ENCODE measurements at places on chromosomes 13 and 19. TPM values are rescaled to one million over a fixed set of nuclear protein-coding genes. Genes with fewer than 3 reads are reported as not detected.

The C13orf46 gene
- 0.40 TPM for total RNA-seq

- DNase-seq, result no peak
Measured at GRCh38 chr19:50967929-50968715, 1.3 kb downstream of the KLK6 start.

DNA sequence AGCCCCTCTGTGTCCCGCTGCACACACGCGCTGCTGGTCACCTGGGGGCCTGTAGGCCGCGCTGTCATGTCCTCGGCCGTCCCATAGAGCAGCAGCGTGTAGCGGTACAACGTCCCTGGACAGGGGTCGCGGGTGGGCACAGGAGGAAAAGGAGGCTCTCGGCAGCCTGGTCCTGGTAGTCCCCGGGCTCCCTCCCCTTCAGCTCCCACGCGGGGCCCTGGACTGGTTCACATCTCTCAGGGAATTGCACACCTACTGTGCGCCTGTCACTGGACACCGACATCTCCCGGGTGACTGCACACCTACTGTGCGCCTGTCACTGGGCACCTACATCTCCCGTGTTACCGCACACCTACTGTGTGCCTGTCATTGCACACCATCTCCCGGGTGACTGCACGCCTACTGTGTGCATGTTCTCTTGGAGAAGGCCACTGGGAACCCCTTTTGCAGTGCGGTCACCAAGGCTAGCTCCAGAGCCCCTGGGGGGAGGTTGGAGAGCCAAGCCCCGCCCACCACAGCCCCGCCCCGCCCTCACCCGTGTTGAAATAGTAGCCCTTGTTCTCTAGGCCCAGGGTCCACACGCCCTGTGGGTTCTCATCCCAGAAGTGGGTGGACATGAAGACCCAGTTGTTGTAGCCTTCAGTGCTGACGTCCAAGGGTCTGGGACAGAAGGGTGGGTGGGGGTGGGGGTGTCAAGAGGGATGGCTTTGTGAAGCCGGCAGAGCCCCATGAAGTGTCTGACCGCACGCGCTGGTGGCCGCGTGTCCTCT, 3.5 kb upstream of the C19orf25 start:
- no peak for DNase-seq

GRCh38 chr13:20489185-20489820, 36.4 kb downstream of the CRYL1 start:
- no peak for DNase-seq

The CYP2A6 gene
- total RNA-seq, result not detected

DNA sequence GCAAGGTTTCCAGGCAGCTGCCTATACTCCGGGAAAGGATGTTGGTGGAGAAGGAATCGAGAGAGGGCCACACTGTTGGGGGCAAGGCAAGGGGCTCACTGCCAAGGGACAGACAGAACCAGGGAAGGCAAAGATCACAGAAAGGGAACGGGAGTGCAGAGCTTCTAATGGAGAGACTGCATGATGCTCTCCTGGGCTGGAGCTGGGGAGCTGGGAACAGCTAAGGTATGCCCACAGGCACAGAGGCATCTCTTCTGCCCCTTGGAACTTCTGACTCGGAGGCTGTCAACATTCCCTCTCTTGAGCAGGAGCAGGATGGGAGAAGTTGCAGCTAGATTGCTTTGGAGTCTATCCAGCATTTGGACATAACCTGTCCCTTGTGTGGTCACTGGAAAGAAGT, 22.4 kb upstream of the FFAR2 start:
- no peak for DNase-seq

GRCh38 chr13:58566176-58566575, 934.6 kb downstream of the PCDH17 start:
- DNase-seq, result no peak

The C1QTNF9B gene
- 0.48 TPM for total RNA-seq

- no peak for DNase-seq
Measured at GRCh38 chr13:85694992-85695391, 104.2 kb downstream of the SLITRK6 start.

Measured in cardiac septum (tissue), 1 donor.